ENCODE measurements at places on chromosomes 1 and 21.

- DNase-seq, result no peak
Observed at GRCh38 chr1:47924270-47925048, 72.7 kb downstream of the TRABD2B start.

DNA sequence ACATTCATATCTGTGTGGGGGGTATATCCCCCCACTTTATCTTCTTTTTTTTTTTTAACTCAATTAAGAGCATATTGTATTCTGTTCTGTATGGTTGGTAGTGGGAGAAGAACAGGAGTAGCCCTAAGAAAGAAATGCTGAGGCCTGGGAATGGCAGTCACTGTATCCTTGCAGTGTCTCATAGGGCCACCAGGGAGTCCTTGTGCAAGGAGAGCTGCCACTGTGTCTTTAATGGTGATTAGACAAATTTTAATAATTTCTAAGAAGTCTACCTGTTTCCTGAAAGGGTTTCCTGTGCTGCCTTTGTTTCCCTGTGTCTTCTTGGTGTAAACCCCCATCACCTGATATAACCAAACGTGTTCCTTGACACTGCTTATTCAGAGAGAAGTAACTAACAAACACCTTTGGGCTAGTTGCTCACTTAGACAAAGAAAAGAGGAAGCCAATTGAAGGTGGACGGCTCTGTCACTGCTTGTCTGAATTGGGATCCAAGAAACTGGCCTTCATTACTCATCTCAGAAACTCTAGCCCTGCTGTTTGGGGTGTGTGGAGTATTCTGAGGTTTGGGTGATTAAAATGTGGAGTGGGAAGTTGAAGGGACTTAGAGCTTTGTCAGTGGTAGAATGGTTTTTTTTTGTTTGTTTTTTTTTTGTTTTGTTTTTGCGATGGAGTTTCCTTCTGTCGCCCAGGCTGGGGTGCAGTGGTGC is 15.2 kb downstream of the GIPC2 start:
- no peak for DNase-seq

DNA sequence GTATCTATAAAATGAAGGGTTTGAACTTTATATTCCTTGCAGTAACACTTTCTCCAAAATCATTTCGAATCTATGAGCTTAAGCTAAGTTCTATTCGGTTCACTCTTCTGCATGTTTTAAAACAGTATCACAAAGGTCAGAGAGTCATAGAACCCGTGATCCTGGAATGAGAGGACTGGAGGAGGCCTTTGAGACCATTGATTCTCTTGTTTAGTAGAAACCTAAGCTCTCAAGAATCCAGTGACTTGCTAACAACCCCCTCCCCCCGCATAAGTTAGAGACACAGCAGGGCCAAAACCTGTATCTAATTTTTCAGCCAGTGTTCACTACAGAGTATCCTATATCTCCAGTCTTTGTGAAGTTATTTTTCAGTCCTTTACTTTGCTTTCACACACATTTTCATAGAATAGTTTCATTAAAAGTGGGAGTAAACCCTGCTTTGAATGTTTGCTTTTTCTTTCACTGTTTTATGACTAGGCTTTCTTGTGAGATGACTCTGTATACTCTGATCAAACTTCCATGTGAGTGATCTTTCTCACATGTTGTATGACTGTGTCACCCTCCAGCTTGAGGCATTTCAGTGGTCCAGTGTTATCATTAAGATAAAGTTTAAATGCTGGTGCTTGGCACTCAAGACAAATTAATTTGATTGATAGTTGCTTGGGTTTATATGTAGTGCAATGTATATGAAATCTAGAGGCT is 275.4 kb upstream of the SGIP1 start:
- DNase-seq, result no peak

DNA sequence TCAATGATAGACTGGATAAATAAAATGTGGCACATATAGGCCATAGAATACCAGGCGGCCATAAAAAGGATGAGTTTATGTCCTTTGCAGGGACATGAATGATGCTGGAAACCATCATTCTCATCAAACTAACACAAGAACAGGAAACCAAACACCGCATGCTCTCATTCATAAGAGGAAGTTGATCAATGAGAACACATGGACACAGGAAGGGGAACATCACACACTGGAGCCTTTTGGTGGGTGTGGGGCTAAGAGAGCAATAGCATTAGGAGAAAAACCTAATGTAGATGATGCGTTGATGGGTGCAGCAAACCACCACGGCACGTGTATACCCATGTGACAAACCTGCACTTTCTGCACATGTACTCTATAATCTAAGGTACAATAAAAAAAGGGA is 883.4 kb upstream of the PRMT6 start:
- DNase-seq, result no peak

DNA sequence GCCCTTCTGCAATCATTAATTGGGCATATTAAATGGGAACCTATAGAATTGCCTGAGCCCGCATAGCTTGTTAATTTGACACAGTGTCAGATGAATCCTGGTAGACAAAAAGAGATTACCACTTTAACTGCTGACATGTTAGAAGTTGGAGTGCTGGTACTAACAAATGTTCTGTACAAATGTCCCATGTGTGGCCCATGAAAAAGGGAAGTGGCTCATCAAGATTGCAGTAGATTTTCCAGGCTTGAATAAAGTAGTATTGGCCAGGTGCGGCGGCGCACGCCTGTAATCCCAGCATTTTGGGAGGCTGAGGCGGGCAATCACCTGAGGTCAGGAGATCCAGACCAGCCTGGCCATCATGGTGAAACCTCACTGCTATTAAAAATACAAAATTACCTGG is 45.6 kb downstream of the GNPAT start:
- DNase-seq, result no peak

- no peak for DNase-seq
Observed at GRCh38 chr1:81428998-81429397, 371.7 kb upstream of the ADGRL2 start.

DNA sequence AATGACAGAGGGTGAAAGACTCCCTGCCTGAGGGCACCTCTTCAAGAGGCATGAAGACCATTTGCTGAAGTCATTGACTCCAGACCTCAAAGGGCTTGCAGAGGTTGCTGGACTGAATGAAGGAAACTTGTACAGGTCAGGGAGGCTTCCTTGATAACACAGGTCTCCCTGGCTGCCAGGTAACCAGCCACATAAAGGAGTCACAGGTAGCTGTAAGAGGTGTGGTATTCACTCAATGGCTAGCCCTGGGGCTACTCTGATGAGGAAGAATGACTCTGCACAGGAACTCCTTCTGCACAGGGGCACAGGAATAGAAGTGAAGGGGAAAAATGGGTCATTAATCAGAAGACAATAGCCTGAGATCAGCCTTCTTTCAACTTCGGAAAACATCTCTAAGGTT is 187.5 kb downstream of the LMX1A start:
- DNase-seq, result no peak

- no peak for DNase-seq
Observed at GRCh38 chr21:29034678-29035077, 10.2 kb downstream of the USP16 start.

GRCh38 chr1:201752333-201752732 is 76.6 kb upstream of the IPO9 start:
- DNase-seq, result no peak

- no peak for DNase-seq
Observed at GRCh38 chr1:211775170-211775569, 55.4 kb downstream of the LPGAT1 start.

DNA sequence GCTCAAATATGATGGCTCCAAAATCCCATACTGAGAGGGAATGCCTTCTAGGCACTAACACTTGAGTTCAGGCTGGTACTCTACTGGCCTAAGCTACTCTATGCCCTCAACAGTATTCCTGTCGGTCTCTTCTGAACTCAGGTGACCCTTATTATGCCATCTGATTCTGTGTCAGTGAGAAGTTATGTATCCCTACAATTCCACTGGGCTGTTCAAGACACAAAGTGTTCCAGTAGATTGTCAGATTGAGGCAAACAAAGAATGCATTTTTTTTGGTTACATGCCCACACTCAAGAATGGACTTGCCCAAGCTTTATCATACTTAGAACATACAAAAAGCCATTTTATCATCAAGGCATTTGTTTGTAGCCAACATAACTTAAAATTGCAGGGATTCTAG is 553.8 kb upstream of the PRMT6 start:
- no peak for DNase-seq

GRCh38 chr1:225657462-225657989 is 4.6 kb upstream of the ENAH start:
- no peak for DNase-seq

- DNase-seq, result peak; percentile 100
Observed at GRCh38 chr1:26541816-26542711, 12.5 kb downstream of the RPS6KA1 start.

GRCh38 chr1:207863893-207864535 is 46.9 kb downstream of the CD34 start:
- peak; percentile 31 for DNase-seq

- no peak for DNase-seq
Observed at GRCh38 chr1:4122513-4123160, 222.6 kb upstream of the C1orf174 start.

DNA sequence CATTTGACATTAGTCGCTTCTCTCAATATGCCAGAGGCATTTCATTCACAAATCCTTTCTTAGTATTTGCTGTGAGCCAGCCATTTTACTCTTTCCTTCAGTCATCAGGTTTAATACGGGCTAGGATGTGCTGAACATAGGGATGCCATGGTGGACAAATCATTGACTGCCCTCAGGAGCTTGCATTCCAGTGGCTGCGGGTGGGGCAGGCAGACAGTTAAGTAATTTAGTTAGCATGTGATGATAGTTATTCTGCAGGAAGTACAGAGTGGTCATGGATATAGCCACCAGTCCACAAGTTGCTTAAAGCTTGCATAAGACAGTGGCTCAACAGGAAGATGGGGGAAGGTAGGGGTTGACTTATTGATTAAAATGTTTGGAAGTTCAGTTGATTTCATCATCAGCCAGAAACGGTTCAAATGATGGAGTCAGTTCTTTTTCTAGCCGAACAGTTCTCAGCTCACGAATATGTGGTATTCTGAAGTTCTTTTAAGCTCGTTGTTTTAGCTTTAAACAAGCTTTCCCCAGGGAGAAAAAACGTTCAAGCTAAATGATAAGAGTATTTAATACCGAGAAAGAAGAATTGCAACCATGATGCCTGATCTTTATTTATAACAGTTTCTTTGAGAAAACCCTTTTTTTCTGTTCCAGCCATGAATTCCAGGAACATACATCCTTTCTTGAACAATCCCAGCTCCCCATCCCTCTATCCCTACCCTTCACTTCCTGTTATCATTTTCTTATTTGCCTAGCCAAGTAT is 1.4 kb downstream of the SLC22A15 start:
- peak; percentile 72 for DNase-seq

DNA sequence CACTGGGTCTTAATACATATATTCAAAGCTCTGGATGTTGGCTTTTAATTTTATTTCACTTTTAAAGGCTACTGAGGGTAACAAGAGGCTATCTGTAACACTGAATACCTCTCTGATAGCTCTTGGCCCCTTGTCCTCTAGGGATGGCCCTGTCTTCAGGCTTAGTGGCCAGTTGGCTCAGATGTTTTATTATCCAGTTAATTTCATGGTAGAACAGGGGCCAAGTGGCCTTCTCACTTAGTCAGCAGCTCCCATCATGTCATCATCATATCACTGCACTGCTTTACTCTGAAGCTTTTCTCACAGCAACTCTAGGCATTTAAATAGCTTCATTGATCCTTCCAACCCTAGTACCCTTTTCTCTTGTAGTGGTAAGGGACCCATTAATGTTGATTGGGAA is 40.2 kb upstream of the MACF1 start:
- DNase-seq, result no peak

DNA sequence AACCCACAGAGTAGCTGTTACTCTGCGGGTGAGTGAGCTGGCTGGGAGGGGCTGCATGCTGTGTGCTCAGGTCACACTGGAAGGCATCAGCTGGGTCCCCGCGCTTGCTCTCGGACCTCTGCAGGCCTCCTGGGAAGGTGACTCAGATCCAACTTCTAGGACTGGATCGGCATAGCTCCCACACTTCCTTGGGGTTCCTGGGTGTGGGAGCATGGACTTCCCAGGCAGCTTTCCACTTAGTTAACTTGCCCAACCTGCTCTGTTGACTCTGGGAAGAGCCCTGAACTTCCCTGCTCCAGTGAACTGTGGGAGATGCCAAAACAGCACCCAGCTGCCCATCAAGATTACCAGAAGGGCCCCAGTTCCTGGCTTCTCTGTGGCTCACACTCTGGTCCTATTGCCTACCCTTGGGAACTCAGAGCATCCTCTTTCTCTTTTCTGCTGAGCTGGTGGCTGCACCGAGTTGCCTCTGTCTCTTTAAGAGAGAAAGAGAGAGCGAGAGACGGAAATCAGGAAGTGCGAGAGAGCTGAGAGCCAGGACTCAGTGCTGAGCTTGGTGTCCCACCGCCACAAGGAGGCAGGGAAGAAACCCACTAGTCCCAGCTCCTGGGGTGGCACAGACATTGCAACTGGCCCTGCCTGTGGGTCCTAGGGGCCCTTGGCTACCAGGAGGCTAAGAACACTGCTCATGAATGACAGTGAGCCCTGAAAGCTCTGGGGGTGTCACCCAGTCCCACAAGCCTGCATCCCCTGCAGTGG is at the start of gene IKBKE:
Gene IKBKE (plus strand): TSS at position 544 of the 759 bp plus-strand sequence. CDS start 2,752 bp downstream, outside the sequence.
- DNase-seq, result peak; percentile 85

- peak; percentile 45 for DNase-seq
Observed at GRCh38 chr21:26437326-26438009, 135.6 kb downstream of the CYYR1 start.

DNA sequence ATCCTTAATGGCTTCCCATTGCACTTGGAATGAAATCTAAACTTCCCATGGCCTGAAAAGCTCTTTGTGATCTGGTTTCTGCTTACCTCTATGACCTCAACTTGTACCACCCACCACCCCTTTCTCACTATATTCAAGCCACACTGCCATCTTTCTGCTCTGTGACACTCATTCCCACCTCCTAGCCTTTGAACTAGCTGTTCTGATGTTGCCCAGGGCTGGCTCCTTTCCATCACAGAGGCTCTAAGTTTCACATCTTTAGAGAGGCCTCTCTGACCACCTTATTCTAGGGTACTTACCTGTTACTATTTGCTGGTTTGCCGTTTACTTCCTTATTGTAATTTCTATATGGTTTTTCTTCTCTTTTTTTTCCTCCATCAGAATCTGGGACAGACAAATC is 4.2 kb downstream of the MPZL1 start:
- no peak for DNase-seq

- DNase-seq, result no peak
Observed at GRCh38 chr1:212060632-212061472, 25.3 kb downstream of the DTL start.

- no peak for DNase-seq
Observed at GRCh38 chr1:240111558-240111957, 19.9 kb downstream of the FMN2 start.

DNA sequence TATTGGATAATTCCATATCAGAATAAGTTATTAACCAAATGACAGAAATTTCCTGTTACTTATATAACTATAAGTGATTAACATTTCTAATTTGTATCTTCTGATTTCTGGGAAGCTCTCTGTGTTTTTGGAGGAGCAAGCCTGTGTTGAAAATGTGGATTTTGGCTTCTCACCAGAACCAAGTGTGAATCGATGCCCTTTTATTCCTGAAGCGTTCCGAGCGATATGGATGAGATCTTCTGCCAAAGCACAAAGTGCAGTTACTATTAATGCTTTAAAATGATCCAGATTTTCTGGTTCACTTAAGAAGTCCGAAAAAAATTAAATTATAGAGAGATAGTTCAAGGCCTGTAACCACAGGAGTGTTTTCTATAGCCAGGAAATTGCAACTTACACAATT is 22.8 kb downstream of the ALG14 start:
- DNase-seq, result no peak

GRCh38 chr1:40825996-40826395 is 36.2 kb downstream of the CITED4 start:
- no peak for DNase-seq
